NCI-H1092 (cell line): ENCODE measurements at places on chromosomes 12 and 14.

GRCh38 chr12:100229036-100229635 lies 28.5 kb downstream of the ACTR6 start:
- no peak for DNase-seq

- no peak for DNase-seq
Measured at GRCh38 chr14:104461676-104462449, 117.7 kb upstream of the C14orf180 start.

DNA sequence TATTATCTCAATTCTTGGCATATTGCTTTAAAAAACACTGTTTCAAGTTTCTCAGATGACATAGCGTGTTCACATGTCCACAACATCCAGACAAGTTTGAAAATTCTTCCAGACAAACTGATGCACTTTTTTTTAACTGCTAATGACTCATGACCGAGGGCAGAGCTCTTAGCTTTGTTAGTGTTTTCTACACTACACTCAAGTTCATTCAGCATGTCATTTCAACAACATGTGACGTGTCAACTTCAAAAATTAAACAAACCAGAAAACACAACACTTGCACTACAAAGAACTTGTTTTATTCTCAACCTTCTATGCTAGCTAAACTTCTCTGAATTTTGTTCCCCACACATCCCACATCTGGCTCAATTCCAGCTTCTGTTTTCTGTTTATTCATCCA lies 1186.3 kb upstream of the FLRT2 start:
- DNase-seq: no peak

DNA sequence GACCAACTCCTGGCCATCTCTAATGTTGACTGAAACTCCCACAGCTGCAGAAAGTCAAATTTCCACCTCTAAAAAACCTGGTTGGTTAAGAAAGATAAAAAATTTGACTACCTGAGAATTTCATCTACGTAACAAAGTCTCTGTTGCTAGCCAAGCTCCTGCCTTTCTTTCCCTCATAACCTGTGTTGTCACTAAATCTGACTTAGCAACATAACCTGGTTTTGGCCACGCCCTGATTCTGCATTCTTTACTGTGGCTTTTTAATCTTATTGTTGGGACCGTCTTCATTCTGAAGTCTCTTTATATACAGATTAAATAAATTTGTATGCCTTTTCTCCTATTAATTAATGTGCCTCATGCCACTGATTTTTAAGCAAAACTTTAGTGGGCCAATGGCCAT lies 16.1 kb upstream of the CD69 start:
- DNase-seq: no peak

DNA sequence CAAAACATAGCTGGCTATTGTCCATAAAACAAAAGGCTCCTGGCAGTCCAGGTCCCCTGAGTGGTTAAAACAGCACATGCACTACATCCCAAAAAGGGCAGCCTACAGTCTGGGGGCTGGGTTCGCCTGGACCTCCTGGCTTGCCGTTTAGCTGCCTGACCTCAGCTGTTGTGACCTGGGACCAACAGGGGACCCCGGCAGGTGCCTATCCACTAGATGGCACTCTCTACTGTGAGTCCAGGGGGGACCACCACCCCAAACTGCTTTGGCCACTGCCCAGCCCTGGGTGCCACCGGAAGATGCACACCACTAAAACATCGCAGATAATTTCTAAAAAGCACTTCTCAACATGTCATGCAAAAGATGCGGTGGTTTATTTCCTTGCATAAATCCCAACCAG lies 2.9 kb upstream of the RTL1 start:
- DNase-seq: no peak

- DNase-seq: no peak
Measured at GRCh38 chr14:68935761-68936214, 43.3 kb downstream of the ACTN1 start.

DNA sequence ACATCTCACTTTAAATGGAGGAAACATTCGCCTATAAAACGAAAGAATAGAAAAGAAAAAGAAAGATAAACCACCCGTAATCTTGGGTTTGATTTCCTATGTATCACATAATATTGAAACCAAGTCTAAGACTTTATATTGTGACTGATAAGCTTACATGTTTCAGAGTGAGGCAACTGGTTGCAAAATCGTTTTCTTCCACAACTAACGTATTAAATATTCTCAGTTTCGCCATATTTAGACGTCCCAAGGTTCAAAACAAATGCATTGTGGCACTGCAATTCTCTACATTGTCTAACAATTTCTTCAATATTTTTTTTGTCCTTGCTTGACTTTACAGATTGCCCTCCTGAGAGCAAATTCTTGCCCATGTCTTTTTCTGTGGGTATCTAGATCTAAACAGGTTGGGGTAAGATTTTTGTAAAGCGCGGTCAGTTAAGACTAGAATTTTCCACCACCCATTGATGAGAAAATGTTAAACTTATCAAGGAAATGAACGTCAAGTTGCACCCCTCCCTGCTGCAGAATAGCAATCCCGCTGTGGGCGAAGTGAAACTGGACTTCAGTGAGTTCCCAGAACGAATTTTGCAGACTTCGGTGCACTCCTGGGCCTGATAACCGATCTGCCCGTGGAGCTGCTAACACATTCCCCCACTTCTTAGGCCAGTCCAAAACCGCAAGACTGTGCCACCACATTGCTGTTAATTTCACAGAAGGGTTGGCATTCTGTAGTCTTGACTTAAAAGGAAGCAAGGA lies 2.7 kb downstream of the TBX3 start:
- no peak for DNase-seq

GRCh38 chr12:111112311-111113098 lies 192.1 kb upstream of the MYL2 start:
- no peak for DNase-seq

GRCh38 chr14:78359581-78359980 lies 189.4 kb downstream of the NRXN3 start:
- no peak for DNase-seq

GRCh38 chr14:33229269-33229929 lies 290.7 kb downstream of the NPAS3 start:
- peak; percentile 25 for DNase-seq

DNA sequence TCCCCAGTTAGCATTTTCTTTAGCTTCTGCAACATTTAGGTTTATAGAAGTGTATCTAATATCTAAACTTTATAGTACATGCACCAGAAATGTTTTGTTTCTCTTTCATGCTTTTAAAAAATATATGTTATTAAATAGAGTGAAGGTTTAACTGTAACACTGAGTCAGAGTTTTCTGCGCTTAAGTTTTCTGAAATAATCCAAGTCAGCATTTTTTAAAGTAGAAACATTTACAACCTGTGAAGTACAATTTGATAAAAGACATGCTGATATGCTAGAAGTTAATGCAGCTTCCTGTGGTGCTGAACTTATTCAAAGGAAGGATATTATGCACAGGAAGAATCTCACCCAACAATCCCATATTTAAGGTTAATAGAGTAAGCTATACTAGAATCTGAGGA lies 1096.8 kb downstream of the LRFN5 start:
- DNase-seq: no peak

- DNase-seq: peak; percentile 34
Measured at GRCh38 chr14:32354716-32355115, 25.6 kb downstream of the AKAP6 start.

DNA sequence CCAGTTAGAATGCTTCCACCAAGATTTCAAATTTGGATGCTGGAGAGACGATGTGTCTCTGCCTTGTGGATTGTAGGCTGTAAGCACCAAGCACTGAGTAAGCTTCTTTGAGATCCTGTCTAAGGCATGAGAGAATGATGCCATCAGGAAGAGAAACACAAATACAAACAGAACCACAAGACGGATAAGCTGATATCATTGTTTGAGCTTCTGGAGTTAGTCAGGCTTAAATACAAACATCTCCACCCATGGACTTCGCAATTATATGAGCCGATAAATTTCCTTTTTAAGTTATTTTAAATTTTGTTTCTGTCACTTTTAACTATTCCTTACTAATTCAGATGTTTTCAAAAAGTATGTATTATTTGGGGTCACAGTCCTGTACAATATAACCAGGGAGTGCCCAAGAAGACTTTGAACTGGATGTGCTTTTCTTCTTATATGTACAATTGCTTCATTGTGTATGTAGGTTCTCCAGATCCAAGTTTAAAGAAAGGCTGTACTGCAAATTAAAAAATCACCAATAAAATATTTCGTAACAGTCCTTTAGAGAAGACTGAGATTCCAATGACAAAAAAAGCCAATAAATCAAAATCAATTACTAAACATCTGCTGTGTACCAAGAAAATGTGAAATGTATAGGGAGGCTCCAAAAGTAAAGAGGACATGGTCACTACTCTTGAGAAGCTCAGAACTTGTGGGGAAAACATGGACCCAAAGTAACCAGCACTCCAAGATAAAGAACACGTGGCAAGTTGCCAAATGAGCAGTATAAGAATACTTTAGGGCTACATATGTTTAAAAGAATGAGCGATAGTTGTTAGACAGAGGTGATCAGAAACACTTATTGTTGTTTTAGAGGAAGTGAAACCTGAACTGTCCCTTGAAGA lies 274.1 kb downstream of the ADAMTS20 start:
- DNase-seq: no peak

DNA sequence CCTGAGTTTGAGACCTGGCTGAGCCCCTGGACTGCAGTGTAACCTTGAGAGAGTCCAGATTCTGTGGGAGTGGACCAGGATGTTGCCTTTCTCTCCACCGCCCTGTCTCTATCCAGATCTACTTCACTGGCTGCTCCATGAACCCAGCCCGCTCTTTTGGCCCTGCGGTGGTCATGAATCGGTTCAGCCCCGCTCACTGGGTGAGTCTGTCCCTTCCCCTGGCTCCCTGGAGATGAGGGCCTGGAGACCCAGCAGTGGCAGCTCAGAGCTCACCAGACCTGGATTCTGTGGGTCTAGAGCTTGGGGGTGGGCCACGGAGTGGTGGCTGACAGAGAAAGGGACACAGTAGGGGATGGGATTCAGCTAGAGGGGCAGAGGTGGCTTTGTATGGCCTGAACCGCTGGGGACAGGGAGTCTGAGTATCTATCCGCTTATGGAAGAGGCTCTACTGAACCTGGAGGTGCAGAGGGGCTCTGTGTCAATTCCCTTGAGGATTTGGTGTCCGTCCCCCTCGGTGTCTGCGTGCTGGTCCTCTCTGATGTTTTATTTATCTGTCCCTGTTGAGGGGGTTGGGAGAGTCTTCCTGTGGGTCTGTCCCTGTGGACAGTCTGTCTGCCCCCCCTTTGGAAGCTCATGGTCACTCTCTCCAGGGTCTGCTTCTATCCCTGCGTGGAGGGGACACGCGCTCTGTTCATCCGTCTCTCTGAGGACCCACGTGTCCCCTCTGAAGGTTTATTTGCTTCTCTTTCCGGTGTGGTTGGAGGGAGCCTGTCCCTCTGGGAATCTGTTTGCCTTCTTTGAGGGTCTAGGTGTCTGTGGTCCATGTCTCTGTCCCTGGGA lies 2.5 kb downstream of the AQP5 start:
- DNase-seq: no peak
